H54 (cell line): ENCODE measurements at places on chromosomes 6 and 20.

- DNase-seq: peak; percentile 90
These were observed 23.1 kb downstream of the GNAS start for GRCh38 chr20:58875541-58876134.

GRCh38 chr6:121064345-121064744 is 269.9 kb downstream of the TBC1D32 start:
- DNase-seq: no peak

- no peak for DNase-seq
These were observed 73.7 kb upstream of the CITED2 start for GRCh38 chr6:139448051-139448649.

- DNase-seq: no peak
These were observed 139.6 kb downstream of the MYLK4 start for GRCh38 chr6:2611092-2611491.

GRCh38 chr6:2412731-2413130 is 167.3 kb upstream of the GMDS start:
- no peak for DNase-seq

DNA sequence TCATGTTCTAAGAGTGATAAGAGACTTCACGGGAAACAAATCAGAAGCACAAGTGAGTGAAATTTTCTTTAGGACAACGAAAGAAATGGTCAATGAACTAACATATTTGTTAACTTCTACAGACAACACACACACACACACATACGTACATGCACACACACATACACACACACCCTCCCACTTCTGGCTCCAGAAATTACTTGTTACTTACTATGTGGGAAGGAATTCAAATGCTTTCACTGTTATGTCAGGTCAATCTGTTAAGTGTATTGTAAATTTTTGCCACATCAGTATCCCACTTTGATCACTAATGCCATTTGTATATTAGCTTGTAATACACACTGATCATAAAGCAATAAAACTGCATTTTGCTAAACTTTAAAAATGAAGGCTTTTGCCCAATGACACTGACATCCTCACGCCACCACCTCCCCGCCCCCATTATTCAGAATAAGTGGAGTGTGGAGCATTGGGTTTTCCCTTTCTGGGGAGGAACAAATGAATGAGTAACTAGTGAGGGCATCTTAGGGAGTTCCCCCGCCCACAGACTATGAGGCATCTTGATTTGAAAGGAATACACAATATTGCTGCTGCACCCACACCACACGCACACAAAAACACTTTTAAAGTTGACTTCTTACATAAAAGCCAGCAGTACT is 76.2 kb downstream of the ATXN1 start:
- DNase-seq: no peak

- DNase-seq: no peak
These were observed 24.9 kb upstream of the HDGFL1 start for GRCh38 chr6:22544476-22544875.

DNA sequence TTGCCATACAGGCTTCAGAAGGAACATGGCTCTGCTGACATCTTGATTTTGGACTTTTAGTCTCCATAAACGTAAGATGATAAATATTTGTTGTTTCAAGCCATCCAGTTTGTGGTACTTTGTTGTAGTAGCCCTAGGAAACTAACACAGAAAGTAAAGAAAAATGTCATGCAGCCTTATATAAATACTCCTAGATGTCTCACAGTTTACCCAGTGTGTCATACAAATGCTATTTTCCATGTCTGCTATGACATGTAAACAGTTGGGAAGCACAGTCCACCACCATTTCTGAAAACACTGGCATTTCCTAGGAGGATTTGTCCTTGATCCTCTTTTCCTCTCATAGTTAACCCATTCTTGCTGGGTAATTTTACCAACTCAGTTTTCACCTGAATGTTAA is 30.6 kb upstream of the ME1 start:
- DNase-seq: no peak

GRCh38 chr20:19456595-19457395 is 244.4 kb downstream of the SLC24A3 start:
- no peak for DNase-seq

DNA sequence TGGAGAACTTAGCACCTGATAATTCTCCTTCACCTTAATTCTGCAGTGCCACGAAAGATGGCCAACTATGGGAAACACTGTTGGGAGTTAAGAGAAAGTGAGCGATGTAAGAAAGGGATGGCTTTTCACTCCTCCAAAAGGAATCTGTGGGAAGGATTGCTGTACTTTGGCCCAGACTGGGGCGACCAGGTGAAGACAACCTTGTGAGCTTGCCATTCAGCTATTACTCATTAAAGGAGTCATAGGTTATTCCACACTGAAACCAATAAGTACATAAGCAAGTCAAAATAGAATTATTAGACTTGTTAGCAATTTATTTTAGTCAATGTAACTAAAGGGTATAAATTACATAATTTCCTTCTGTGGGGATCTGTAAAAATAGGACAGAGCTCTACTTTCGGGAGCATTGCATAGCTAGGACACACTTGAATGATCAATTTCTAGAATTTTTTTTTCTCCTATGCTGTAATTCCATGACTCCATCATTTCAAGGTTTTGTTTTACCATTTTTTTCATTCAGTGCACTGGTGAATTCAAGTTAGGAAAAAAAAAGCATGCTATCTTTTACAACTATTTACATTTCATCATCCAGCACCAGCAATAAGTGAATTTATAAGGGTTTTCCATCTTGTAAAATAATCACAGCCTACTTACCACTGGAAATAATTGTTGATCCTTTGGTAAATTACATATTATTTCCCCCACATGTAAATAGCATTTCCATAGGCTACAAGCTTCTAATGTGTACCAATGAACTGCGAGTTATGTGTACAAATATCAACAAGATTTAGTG is 231.7 kb downstream of the SIM1 start:
- DNase-seq: no peak

DNA sequence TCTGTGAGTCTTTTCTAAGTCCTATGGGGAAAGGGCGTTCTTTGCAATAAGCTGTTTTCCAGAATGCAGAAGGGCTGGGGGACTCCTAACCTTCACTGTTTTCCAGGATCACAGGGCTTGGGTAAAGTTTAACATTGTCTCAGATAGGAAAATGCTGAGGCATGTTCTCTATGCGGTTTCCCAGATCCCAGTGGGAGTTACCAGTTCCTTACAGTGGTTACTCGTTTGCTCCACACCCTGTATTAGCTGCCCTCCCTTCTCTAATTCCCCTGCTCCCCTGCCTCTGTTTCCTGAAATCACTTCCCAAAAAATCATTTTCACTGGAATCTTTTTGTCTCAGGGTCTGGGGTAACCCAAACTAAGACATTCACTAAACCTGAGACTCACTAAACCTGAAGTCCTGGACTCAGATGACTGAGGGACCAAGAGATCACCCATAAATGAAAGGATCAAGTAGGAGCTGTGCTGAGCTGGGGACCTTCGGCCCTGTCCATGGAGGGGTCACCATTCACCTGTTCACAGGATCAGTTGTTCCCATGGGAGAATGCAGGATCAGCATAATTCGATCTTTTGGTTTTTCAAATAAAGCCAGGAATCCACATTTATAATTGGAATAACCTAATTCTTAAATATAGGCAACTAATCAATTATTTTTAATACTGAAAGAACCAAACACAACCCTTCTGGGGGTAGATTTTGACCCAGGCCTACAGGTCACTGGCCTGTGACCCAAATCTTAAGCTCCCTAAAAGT is 76.2 kb downstream of the ISM1 start:
- no peak for DNase-seq

DNA sequence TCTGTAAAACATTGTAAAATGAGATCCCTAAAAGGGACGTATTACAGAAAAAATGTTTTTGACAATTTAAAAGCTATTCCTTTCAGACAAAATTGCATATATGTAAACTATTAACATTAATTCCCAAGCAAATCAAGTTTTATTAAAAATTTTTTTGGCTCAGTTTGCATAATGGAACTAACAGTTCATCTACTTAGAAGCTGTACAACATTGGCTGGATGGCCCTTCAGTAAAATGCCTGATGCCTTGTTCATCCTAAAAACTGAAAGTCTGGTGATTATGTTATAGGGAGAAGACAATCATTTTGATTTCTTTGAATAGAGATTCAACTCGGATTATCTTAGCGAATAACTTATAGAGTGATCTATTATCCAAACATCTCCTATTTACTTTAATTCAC is 52.8 kb downstream of the ADGRG6 start:
- no peak for DNase-seq

- DNase-seq: no peak
These were observed 767 bp downstream of the AP5S1 start for GRCh38 chr20:3820901-3821727.

DNA sequence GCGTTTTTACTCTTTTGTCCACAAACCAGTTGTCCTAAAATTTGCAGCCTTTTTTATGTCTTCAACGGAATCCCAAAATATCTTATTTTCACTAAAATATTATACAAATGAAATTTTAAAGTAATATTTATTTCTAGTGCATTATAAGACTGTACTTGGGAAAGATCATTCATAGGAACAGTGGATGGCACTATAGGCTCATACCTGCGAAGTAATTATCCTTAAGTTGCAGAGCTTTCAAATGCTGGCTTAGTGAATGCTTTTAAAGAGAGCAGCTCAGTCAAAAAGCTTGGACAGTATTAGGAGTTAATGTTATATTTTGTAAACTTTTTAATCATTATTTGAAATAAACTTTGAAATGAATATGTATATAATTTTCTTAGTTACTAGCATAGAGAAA is 254.9 kb downstream of the CDKAL1 start:
- no peak for DNase-seq

- DNase-seq: no peak
These were observed 112.2 kb upstream of the HEY2 start for GRCh38 chr6:125637207-125637606.

GRCh38 chr6:140485740-140486449 is 1111.4 kb upstream of the CITED2 start:
- DNase-seq: peak; percentile 2

DNA sequence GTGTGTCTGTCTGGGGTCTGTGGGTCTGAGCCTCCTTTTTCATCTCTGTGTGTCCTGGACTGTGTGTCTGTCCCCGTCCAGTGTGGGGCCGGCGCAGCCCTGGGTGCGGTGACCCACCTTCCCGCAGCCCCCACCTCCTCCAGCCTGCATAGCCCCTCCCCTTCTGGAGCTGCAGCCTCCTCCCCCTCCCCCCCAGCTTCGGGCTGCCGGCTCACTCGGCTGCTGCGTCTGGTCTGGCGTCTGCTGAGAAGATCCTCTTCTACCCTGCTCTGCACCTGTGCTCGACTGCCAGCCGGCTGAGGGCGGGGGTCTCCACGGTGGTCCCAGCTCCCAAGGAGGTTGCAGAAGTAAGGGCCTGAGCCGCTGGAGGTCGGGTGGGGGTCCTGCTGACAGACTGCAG is 7.6 kb upstream of the LKAAEAR1 start:
- DNase-seq: no peak

DNA sequence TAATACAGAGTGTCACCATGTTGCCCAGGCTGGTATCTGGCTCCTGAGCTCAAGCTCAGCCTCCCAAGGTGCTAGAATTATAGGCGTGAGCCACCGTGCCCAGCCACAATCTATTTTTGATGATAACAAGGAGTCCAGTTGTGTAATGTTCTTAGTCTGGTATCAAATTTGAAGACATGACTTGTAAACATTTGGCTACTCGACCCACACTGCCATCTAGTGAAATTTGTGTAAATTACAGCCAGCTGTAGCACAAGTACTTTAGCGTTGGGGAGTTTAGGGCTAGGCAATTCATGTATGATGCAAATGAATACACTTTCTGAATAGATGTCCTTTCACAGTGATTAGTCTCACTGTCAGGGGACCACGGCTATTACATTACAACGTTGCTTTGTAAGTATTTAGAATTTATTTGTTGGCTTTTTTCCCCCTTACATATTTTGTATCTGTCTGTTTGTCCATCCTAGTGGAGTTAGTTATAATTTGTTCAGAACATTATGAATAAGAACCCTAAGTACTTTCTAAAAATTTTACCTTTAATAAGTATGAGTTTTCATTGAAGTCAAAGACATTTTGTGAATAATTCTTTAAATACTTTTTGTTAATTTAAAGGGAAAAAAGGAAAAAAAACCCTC is 139.7 kb downstream of the PRDM13 start:
- DNase-seq: peak; percentile 3

DNA sequence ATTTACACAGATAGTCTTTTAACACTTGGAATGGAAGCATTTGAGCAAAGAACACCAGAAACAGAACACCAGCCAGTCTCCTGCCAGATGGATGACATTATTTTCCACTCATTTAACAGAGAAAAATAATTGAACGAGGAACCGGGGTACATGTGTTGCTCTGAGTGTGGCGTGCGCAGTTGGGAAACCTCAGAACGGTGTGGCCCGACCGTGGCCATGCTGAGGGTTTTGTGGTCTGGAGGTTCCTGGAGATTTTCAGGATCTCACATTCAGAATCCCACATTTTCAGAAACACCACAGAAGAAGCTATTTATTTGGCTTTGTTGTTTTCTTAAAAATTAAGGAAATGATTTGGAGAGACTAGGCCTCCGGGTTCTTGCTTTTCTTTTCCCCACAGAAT is 126.9 kb upstream of the QKI start:
- DNase-seq: no peak

- no peak for DNase-seq
These were observed 252.7 kb downstream of the DHX35 start for GRCh38 chr20:39214828-39215227.

GRCh38 chr6:52650941-52651340 is 20.0 kb upstream of the TMEM14A start:
- no peak for DNase-seq

GRCh38 chr6:130593200-130593599 is 227.4 kb downstream of the TMEM200A start:
- DNase-seq: no peak

DNA sequence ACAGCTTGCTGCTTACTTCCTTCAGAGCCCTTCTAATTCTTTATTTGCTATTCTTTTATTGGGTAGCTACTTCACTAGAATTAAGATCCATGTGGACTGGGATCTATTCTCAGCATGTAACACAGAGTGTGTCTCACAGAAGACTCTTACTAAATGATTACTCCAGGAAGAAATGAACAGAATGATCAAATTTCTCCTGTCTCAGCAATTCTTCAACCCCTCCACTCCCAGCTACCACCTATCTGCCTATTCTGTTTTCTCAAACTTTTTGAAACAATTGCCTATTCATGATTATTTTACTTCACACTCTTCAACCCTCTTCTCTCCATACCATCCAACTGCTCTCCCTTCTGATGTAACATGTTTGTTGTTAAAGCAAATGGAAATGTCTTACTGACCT is 132.6 kb downstream of the BTBD9 start:
- DNase-seq: no peak

GRCh38 chr6:137811916-137812553 is 55.0 kb upstream of the TNFAIP3 start:
- DNase-seq: no peak

DNA sequence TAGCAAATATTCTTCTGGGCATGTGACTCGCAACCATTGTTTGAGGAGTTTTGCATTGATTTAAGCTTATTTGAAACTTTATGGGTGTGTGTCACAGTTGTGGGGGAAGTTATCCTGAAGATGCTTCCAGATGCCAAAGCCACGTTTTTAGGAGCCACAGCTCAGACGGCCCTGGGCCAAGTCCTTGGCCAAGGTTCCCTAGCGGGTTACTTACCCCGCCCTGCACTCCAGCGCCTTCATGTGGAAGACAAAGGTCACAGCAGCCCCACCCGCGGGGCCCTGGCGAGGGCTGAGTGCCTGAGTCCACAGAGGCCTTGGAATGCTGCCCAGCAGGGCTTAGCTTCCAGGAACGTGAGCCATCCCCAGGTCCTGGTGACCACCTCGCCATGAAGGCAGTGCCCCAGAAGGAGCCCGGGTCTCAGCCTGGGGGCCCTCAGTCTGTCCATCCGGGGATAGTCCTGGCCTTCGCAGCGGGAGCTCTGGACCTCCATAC is 308.3 kb downstream of the CDH4 start:
- peak; percentile 69 for DNase-seq

GRCh38 chr6:15770347-15771143 is 107.7 kb upstream of the DTNBP1 start:
- DNase-seq: no peak

- no peak for DNase-seq
These were observed 55.7 kb downstream of the FAM217A start for GRCh38 chr6:4023240-4023639.
